ENCODE measurements at places on chromosomes 3 and 15.

- DNase-seq, result no peak
Measured at GRCh38 chr15:48177383-48177765, 721 bp downstream of the MYEF2 start.

GRCh38 chr3:136209921-136210320 lies 13.8 kb upstream of the MSL2 start:
- no peak for DNase-seq

DNA sequence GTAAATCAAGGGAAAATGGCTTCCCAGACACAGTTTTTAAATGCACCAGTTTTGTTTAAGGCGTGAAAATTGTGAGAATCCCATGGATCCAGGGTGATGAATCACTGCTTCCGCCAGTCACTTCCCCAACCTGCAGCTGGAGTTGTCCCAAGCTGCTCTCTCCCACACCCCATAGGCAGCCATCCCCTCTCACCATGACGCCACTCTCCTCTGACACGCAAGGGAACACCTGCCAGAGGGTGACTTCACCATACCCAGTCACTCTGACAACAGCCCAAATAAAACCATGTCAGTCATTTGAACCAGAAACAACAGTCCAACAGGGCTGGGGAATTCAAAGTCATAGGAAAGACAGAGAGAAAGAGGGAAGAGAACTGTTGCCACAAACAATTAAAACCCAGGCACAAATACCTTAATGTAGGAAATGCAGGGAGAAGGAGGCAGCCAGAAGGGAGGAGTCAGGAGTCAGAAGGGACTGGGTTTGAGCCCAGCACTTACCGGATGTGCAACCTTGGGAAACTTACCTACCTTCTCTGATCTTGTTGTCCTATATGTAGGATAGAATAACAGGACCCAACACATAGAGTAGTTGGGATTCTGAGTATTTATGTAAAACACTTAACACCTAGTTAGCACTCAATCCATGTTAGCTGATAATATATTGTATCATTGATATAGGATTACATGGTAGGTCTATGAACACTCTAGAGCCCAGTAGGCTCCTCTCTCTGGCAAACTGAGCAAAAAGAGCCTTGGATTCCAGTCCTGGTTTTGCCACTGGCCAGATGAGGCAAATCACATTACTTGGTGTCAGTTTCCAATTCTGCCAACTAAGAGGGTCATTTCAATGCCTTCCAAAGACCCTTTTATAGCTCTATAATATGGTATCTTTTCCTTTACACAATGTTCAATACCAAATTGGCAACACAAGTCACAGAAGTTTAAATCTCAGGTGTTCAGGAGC lies 326.3 kb upstream of the ICE2 start:
- no peak for DNase-seq

DNA sequence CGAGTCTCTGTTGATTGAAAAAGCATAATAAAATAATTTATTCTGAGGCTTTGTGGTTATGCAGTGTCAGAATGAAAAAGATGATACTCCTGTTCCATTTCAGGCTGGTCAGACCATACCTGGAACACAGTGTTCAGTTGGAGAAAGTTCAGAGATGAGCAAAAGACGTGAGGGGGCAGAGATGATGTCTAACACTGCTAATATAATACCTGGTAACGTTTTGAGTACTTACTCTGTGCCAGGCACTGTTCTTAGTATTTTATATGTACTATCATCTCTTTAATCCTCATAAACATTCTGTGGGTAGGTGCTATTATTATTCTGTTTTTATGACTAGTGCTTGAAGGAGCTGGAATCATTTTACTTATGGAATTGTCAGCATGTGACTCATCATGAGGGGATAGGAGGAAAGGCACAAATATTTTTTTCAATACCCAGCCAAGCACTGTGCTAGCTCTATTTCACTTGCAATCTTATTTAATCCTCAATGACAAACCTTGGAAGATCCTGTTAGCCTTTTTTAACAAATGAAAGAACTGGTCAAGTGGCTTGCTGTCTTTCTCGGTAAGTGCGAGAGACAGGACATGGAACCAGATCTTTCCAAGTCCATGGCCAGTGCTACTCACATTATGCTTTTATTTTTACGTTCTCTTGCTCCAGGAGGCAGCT lies 31.8 kb downstream of the IQGAP1 start:
- no peak for DNase-seq

DNA sequence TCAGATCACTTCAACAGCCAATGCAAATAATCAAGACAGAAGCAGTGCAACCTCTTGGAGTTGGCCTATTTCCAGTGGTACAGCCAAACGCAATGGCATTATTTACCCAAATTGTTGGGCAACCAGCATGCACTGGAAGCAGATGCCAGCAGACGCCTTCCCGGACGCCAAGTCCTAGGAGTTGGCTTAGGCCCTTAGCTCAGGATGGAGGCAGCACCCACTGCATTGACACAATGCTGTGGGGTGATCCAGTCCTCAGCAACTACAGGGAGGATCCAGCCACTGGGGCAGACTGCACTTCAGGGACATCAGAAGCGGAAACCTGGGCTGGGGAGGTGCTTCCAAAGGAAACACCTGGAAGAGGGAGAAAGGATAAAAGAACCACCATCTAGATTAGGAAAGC lies 290.4 kb downstream of the FAM43A start:
- no peak for DNase-seq

GRCh38 chr15:67061811-67062368 lies 3.5 kb upstream of the SMAD3 start:
- no peak for DNase-seq

- no peak for DNase-seq
Measured at GRCh38 chr3:101842245-101842934, 6.9 kb upstream of the NFKBIZ start.

All from NCI-H187 (cell line).